Stimulated activated CD8-positive, alpha-beta memory T cell treated with anti-CD3 and anti-CD28 coated beads, Interleukin-4, amount 100 ng/mL, for 1 hour (primary cell): ENCODE measurements at places on chromosomes 4 and X.

DNA sequence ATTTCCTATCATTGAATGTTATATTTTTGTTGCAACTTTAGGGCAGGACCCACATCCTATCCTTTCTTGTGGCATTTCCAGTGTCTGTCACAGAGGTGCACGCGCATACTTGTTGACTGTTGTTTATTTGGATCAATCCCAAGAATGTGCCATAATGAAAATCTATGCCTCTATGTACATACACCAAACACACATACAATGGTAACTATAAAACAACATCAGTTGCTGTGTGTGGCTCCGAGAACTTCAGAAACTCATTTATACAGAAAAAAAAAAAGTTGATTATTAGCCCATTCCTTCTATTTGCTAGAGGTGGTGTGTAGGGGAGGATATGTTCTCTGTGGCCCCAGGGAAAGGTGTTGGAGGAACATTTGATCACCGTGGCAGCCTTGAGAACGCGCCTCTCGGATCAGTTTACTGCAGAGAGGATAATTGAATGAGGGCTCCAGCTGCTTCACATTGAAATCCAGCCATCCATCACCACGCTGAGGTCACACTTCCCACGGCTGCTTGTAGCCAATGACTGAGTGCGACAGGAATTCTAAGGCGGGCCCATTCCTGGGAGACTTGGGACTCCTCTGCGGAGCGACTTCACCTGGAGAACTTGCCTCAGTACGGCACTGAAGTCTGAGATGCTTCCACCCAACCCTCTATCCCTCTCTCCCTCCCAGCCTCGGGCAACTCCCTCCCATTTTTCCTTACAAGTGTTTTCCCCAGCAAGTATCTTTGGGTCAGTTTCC lies 19.5 kb downstream of the SMPX start:
- no peak for DNase-seq

GRCh38 chr4:17511051-17511450 lies 839 bp downstream of the QDPR start:
- DNase-seq, result no peak

DNA sequence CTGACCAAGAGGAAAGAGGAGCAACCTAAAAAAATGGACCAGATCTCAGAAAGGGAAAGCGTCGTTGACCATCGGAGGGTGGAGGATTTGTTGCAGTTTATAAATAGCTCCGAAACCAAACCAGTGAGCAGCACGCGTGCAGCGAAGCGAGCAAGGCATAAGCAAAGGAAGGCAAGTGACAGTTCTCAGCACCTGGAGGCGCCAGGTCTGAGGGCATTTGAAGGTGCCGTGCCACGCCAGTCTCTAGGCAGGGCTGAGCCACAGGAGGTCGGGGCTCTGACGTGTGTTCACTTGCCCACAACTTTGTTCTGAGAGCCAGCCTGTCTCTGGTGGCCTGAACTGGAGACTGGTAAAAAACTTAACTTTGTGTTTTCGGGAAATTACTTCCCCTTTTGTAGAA lies 59.7 kb downstream of the TNIP2 start:
- no peak for DNase-seq

GRCh38 chr4:181967401-181967800 lies 275.8 kb upstream of the TENM3 start:
- DNase-seq, result no peak

- DNase-seq, result no peak
These were observed 30.7 kb downstream of the SPARCL1 start for GRCh38 chr4:87498446-87498900.

DNA sequence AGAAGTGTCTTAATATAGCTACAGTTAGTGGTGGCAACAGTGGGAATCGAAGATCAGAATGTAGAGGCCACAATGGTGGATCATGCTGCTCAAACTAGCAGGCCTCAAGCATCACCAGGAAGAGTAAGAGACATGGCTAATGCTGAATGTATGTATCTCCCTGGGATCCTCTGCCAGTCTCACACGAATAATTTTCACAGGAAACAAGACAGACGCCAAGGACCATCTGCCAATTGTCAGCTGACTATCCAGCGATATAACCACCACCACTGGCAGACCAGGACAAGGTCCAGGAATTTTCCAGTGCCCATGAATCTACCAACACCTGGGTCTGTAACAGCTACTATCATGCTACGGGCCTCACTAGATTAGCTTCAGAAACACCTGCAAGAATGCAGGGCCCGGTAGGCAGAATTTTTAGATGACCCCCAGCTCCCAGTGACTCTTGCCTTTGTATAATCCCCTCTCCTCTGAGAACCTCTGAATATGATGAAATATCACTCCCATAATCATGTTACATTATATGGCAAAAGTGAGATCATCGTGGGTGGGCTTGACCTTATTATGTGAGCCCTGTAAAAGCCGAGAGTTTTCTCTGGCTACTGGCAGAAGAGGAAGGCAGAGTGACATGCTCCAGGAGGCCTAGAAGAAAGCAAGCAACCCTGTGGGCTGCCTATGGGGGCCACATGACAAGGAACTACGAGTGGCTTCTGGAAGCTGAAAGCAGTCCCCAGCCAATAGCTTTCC lies 429.8 kb downstream of the BCOR start:
- DNase-seq, result no peak

- DNase-seq, result no peak
These were observed 153.2 kb upstream of the RPL34 start for GRCh38 chr4:108466936-108467902.

DNA sequence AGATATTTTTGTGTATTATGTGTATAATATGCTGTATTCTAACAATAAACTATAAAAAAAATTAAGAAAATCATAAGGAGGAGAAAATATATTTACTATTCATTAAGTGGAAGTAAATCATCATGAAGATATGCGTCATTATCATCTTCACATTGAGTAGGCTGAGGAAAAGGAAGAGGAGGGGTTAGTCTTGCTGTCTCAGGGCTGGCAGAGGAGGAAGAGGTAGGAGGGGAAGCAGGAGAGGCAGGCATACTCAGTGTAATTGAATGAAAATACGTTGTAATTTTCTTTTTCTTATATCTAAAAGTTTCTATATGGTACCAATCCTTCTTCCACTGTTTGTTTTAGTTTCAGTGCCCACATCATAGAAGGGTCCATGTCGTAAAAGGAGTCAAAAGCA lies 9.8 kb upstream of the TMEM185A start:
- DNase-seq, result no peak

DNA sequence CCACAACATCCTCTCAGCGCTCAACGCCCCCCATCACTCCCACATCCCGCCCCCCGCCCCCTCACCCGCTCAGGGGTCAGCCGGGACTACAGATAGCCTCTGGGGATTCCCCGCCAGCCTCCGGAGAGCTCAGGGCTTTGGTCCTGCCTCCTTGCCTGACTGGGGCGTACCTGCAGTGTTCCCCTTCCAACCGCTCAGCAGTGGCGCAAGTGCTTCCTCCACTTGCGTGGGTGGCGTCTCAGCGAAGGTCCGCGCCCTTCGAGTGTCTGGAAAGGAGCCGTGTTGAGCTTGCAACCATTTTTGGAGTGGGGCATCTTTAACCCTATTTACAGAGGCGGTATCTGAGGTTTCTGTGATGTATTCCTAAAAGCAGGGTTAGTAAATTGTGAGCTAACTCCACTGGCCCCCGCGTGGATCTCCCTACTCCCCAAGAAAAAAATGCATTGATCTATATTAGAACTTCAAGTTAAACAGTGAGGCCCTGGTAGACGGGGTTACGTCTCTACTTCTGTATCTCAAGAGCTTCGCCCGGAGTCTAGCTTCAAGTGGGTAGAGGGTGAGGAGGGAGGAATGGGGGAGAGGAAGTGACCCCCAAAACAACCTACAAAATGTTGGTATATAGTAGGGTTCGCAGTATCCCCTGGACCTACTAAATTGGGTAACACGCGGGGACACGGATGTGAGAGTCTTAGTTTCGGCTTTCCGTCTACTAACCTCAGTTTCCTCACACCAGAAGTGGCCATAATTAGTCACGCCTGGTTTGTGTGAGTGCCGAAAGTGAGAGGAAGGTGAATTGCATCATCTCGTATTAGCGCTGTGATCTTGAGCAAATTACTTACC lies 16.1 kb downstream of the NKX3-2 start:
- no peak for DNase-seq

DNA sequence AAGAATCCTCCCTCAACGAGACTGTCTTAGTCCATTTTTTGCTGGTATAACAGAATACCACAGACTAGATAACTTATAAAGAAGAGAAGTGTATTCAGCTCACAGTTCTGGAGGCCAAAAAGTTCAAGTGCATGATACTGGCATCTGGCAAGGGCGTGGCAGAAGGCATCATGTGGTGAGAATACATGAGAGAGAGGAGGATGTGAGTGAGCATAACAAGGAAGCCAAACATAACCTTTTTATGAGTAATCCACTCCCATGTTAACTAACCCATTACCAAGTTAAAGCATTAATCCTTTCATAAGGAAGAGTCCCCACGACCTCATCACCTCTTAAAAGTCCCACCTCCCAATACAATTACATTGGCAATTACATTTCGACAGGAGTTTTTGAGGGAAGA lies 504.6 kb downstream of the IQCM start:
- DNase-seq, result no peak

DNA sequence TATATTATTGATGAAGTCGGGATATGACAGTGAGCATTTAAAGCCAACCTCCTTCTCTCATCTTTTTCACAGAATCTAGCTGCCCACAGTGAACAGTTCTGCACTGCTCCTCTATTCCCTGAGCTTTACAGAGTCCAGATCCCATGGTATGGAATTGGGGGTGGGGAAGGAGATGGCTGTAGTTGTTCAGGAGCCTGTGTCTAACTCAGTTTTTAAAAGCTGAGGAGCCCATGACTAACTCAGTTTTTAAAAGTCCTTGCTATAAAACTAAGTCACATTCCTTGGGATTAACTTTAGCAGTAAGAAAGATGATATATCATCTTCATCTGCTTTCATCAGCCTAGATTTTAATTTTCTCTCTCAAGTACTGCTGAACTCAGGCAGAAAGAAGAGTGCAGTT lies 96.4 kb upstream of the STIM2 start:
- DNase-seq, result no peak

GRCh38 chr4:130545171-130545570 lies 1449.2 kb downstream of the C4orf33 start:
- DNase-seq, result no peak

DNA sequence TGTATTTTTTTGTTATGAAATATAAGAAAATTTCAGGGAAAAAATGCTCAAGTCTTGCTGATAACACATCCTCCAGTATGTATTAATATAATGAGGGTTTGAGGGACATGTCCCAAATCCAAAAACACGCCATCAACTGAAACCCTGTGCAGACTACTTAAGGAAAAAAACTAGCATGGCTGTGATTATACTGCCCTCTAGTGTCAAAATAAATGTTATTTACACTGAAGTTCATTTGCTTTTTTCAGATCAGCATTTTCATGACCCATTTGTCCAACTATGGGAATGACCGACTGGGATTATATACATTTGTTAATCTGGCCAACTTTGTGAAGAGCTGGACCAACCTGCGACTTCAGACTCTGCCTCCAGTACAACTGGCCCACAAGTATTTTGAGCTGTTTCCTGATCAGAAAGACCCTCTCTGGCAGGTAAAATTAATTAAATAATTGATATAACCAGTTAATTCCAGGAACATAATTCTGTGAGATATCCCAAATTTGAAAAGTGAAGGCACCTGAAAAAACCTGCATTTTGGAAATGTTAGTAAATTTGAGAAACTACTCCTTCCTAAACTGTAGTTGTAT lies 128.5 kb downstream of the PRSS12 start:
- DNase-seq, result no peak

GRCh38 chr4:64417974-64418373 lies 8.7 kb upstream of the TECRL start:
- DNase-seq, result no peak

DNA sequence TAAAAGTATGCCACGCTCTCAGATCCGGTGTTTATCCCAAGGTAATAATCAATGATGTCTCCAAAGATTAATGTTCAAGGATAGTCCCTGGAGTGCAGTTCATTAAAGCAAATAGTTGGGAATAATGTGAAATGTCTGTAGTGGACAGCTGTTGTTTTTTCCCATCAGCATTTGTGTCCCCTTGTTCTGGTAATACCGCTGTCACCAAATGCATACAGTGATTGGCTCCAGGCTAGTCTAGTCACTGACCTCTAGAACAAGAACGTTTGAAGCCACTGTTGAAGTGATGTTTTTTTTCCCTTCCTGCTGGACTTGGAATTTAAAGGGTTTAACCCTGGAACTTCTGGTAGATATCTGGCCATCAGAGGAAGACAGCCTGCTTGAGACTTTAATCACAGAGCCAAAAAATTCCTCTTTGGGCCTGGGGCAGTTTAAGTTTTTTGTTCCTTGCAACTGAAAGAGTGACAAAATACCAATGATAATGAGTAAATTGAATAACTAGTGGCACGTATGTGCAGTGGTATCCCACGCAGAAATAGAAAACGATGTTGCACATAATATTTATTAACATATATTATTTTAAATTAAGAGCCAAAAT lies 30.6 kb downstream of the HSD17B11 start:
- no peak for DNase-seq

- DNase-seq, result no peak
These were observed 160.0 kb downstream of the SMIM20 start for GRCh38 chr4:26073886-26074560.

- DNase-seq, result no peak
These were observed 47.7 kb downstream of the EVC start for GRCh38 chr4:5758741-5759140.

- no peak for DNase-seq
These were observed 227.9 kb downstream of the PTTG2 start for GRCh38 chr4:38188136-38188535.

DNA sequence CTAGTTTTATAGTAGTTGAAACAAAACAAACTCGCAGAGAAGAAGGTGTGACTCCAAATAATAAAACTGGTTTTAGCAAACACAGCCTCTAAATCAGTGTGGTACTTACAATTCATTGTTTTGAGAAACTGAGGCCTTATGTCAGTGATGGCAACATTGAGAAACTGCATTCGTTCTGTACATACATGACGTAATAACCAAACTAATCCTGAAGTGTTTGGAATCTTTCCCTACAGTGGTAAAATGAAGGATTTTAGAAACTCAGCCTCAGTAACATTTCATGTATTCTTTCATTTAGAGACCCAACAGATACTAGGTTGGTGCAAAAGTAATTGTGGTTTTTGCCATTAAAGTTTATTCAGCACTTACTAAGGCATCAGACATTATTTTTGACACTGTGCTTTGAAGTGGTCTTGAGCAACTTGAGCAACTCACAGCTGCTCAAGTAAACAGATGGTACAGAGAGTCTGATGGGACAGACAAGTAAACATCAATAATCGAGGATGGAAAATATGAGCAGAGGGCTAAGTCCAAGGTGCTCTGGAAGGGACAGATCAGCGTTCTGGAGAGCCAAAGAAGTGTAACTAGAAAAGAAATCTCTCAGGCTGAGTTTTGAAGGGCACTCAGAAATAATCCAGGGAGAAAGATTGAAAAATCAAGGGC lies 390.8 kb upstream of the BOD1L1 start:
- no peak for DNase-seq

GRCh38 chrX:69131886-69132285 lies 33.4 kb downstream of the PJA1 start:
- DNase-seq, result no peak
